Activated CD4-positive, alpha-beta T cell treated with anti-CD3 and anti-CD28 coated beads, Interleukin-2, amount 10 ng/mL, durations not matched to agents 24 days and 14 days (primary cell): ENCODE measurements at places on chromosomes 7 and 10. TPM values are rescaled to one million over a fixed set of nuclear protein-coding genes. Genes with fewer than 3 reads are reported as not detected.

- DNase-seq = no peak
These were observed 104.9 kb upstream of the KCND2 start for GRCh38 chr7:120168066-120168465.

GRCh38 chr7:131021460-131021859 lies 287.5 kb upstream of the KLF14 start:
- no peak for DNase-seq

DNA sequence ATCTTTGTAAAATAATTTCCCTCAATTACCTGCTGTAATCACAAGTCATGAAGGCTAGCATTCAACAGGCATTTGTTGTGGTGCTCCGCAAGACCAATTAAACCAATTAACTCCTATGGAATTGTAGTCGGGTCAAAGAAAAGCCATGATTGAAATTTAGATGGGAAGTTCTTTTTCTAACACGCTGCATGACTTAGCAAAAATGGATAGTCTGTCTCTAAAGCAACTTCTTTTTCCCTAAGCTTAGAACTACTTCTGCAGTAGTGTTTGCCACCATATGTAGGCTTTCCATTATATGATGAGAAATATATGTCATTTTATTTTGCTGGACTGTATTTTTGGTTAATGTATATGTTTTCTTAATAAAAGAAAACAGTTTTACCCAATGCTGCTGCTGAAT lies 119.1 kb downstream of the TSPAN12 start:
- no peak for DNase-seq

DNA sequence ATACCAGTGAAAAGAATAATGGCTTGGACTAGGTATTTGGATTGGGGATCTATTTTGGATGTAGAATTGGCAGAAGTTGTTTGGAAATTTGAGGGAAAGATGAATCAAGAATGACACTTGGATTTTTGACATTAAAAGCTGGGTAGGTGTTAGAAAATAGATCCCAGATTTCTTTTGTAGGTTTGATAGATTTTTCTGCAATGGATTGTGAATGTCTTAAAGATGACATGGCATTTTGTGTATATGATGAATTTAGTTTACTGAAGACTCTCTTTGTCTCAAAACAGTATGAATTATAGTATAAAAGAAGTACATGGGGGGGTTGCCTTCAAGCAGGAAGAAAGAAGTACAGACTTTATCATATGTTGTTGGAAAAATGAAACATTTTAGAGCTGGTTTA lies 75.8 kb downstream of the MPLKIP start:
- DNase-seq = no peak

- DNase-seq = no peak
These were observed 28.2 kb downstream of the GPRIN2 start for GRCh38 chr10:46528171-46528671.

DNA sequence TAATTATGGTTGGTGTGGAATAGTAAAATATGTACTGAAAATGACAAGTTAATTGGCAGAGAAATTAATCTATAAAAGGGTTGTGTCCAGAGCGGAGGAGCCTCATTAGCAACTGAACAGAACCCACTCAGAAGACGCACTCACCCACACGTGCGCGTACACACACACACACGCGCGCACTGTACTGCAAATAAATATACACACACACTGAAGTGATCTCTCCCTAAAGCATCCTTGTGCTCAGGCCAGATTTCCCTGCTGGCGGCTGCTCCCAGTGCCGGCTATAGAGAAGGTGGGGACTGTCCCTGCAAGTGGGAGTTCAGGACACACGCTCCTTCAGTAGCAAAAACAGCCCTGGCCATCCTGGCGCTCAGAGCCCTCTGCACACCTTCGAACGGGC lies 85.2 kb downstream of the CHST15 start:
- no peak for DNase-seq

- DNase-seq = no peak
These were observed 4.3 kb downstream of the NOC3L start for GRCh38 chr10:94358480-94358879.

- DNase-seq = no peak
These were observed 59.2 kb downstream of the RNLS start for GRCh38 chr10:88523739-88524400.

Gene ITGA8
- not detected in 2 replicates for total RNA-seq

Gene IQUB
- total RNA-seq = 0.05 TPM in 1 of 2 replicates, not detected in the other

Gene CHN2
- 0.33 TPM in 1 of 2 replicates, not detected in the other for total RNA-seq

Gene DNA2
- 58.0 and 59.1 TPM in 2 replicates for total RNA-seq

Gene OPN1SW
- total RNA-seq = not detected in 2 replicates
